ENCODE measurements at places on chromosomes 5 and 9.

- DNase-seq = no peak
These were observed 12.4 kb upstream of the TENT4A start for GRCh38 chr5:6700685-6701355.

GRCh38 chr5:135386096-135386495 lies 12.9 kb downstream of the MACROH2A1 start:
- no peak for DNase-seq

DNA sequence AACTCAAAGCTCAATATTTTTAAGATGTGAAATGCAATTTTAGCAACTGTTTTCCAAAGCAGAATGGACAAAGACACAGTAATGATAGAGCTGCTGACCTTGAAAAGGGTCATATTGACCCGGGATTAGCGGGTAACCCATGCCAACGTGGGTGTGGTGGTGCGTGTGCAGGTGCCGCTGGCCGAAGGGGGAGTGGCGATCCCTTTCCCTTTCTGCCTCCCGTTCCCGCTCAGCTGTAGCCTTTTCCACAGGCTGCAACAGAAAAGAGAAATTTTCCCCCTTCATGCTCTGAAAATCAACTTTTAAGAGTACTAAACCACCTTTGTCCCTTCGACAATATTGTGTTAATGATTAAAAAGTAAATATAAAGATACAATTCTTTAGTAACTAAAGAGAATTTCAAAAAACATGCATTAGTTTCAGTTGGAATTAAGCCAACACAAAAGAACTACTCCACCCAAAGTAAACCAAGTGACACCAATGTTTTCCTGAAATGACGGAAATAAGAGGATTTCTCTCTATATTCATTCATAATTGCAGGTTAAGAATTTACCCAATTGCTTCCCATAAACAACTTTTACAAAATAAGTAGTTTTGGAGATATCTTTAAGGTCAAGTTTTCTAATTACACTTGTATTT lies 105.2 kb downstream of the ZNF608 start:
- no peak for DNase-seq

DNA sequence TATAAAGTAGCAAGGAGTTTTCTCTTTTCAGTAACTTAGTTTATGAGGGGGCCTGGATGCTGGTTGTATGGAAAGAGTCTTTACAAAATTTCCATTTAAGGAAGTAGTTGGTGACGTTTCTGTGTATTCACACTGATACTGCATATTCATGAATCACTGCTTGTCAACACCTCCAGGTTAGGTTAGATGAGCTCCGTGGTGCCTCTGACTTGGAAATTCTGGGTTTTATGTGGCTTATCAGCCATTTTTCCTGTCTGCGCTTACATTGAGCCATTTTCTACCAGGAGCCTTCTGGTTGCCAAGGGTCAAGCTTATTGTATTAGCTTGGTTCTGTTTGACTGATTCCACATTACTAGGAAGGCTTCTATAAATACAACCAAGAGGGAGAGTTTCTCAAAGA lies 128.3 kb downstream of the SLC28A3 start:
- DNase-seq = no peak

DNA sequence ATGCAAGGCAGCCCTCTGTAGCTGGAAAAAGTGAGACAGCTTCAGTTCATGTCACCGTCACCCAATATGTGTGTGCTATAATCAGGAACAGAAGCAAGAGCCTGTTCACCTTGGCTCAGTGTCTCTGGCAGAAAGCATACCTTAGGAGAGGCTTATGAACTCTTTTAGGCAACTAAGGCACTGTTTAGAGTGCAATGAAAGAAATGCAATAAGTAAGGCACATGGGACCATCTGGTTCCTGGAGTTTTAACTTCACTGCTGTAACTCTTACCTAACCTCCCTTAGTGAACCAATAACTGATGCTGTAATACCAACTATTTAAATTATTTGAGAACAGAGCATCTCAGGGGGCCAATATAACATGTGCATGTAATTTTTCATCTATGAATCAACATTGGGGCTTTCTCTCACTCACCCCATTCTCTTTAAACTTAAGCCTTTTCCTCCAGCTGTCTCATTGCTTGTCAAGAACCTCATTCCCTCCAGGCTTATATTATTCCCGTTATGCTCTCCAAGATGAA lies 32.4 kb downstream of the C9 start:
- DNase-seq = peak; percentile 43

GRCh38 chr5:146660376-146660960 lies 144.5 kb upstream of the GPR151 start:
- no peak for DNase-seq

GRCh38 chr5:132396589-132397031 lies 27.1 kb downstream of the SLC22A5 start:
- DNase-seq = no peak

- no peak for DNase-seq
These were observed 47.1 kb upstream of the PCA3 start for GRCh38 chr9:76717176-76717575.

DNA sequence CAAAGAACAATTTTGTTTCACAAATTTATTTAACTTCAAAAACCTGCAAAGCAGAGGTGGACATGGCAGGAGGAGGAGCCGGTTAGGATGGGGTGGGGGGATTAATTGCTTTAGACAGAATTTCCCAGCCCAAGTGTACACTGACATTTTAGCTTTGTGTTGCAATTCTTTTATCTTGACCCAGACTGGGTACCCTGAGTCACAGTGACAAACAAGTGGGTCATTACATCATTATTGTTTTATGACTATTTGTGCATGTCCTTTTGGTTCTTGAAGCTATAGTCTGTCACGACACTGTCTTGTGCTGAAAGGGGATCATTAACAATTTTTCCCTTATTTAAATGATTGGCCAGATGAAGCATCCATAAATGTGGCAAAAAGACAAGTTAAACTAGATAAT lies 84.5 kb upstream of the VCAN start:
- DNase-seq = no peak

- no peak for DNase-seq
These were observed 2.9 kb downstream of the FPGS start for GRCh38 chr9:127805620-127806019.

- no peak for DNase-seq
These were observed 33.4 kb downstream of the SYK start for GRCh38 chr9:90834828-90835595.

- DNase-seq = no peak
These were observed 45.4 kb downstream of the TAF11L14 start for GRCh38 chr5:17679597-17680203.

DNA sequence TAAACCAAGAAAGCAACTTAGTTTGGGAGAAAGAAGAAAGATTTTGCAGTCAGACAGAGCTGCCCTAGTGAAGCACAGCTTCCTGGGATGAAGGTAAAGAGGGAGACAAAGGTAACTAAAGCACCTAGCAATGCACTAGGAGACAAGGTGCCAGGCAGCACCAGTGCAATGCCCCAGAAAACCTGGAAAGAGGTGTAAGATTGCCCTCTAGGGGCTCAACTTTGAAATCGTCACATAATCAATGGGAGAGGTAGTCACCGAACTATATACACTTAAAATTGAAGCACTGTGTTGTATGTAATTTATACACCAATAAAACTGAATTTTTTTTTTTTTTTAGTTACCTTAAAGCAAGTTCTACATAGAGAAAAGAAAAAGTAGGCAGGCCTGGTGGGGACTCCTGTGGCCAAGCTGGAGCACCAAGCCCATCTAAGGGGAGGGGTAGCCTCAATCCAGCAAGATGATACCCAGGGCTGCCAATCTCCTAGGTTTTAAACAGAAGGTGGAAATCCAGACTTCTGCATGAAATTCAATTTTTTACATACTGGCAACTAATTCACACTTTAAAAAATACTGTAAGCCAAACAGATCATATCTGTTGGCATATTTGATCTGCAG lies 48.2 kb downstream of the CDK5RAP2 start:
- no peak for DNase-seq

DNA sequence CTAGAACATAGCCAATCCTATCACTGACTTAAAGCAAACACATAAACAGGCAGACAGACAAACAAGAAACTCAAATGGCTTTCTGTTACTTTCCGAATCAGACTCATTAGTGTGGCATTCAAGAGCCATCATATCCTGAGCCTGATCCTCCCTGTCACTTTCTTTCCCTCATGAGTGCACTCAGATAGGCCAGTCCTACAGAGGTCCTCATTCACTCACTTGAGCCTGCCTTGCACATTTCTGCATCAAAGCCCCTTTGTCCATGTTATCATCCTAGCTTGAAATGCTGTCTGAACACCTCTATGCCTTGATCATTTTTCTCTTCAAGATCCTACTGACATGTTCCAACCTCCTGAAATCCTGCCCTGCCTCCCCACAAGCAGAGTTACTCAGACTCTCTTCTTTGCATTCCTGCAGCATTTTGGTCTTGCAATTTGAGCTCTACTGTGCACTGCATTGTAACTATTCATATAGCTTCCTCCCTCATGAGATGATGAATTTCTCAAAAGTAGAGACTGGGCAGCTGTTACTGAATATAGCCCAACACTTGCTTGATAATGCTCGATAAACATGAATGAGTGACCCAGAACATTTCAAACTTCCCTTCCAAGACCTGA lies 126.9 kb downstream of the PALM2AKAP2 start:
- DNase-seq = no peak

DNA sequence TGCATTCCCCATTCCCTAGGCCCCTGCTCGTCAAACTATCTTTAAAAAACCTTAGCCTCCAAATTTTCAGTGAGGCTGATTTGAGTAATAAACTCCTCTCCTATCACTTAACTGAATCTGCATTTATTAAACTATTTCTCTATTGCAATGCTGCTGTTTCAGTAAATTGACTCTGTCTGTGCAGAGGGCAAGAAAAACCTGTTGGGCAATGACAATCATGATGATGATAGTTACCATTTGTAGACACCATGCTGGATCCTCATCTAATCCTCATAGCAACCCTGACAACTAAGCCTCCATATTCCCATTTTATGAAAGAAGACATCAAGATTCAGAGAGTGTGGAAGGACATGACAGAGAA lies 212.9 kb downstream of the TRIM32 start:
- DNase-seq = no peak

DNA sequence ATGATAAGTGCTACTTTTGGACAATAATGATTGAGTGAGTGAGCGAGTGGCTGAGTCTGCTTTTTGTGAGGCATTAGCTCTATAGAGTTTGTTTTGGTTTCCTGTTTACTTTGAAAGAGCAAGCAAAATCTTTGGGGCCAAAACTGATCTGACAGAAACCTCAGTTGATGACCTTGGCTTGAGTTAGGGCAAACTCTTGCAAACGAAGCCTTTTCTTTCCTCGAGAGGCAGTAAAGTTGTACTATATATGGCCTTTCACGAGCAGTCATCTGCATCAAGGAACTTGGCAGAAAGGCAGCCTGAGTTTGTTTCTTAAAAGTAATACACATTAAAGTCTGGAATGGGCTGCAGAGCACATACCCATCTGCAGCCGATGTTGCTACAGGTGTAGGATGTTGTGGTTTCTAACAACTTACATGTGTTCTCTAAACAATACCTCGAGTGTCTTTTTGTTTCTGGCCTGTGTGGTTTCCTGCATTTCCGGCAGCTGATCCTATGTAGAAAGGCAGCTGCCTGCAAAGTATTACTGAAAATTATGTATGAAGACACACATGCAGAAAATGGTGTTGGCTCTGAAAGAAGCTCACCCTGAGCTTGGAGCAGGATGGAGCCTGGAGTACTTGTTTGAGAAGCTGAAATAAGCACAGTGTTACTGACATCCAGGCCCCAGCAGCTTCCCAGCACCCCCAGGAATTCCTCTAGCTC lies 60.8 kb downstream of the FOXD1 start:
- no peak for DNase-seq

- peak; percentile 87 for DNase-seq
These were observed 656.5 kb downstream of the BNC2 start for GRCh38 chr9:16213781-16214515.

- no peak for DNase-seq
These were observed 36.0 kb upstream of the PTPN3 start for GRCh38 chr9:109534151-109534550.

GRCh38 chr9:98951967-98952366 lies 8.3 kb downstream of the COL15A1 start:
- DNase-seq = no peak

DNA sequence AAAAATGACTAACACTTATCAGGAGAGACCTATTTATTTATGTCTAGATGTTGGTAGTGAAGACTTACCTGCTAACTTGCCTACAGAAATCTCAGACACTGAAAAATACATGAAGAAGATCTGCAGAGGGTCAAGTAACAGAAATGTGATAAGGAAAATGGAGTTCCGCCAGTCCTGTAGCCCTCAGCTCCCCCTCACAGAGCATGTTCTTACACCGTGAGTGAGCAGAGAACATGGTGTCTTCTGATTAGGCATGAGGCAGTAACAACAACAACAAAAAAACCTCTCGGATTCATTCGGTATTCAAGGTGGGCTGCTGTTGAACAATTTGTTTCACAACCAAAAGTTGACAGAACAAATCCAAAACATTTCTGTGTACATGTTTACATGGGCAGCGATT lies 162.0 kb upstream of the SNX2 start:
- DNase-seq = no peak

DNA sequence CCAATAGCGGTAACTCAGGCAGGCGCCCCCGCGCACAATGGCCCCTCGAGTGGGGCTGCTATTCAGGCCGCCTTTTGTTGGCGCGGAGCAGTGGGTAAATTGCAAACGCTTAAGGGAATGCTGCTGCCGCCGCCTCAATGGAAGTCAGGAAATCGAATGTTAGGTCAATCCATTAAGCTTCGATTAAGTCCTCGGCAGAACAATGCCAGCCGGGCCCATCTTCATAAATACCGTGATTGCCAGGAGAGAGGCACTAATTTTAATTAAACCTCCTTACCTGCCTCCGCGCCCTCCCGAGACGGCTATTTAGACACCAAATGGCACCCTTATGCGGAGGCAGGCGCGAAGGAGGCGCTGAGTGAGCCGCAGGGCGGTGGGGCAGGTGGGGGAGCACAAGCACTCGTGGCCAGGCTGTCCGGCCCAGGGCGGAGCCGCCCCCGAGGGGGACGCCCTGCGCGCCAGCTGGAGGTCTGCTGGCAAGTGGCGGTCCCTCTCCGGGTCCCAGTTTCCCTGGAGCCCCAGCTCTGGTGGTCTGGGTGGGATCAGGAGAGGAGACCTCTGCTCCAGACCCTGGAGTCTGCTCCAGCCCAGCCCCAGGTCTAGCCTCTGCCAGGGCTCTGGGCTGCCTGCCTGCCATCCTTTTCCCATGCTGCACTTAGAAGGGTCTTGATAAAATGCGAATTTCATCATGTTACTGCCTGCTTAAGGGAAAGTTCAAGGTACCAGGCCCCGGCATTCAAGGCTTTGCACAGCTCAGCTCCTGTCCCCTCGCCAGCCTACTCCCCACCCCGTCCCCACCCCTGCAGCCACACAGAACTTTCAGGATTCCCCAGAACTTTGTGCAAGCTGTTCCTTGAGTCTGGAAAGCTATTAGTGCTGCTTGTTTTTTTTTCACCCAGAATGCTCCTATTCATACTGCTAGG lies 19.7 kb downstream of the NR5A1 start:
- no peak for DNase-seq

GRCh38 chr5:126967808-126968466 lies 62.4 kb downstream of the MARCHF3 start:
- DNase-seq = no peak

- no peak for DNase-seq
These were observed 60.5 kb upstream of the ENTREP1 start for GRCh38 chr9:69264526-69264925.

GRCh38 chr5:78953092-78953800 lies 31.9 kb downstream of the ARSB start:
- no peak for DNase-seq

Measured in urinary bladder (tissue), 4 donors.